ENCODE measurements at places on chromosomes 3 and 15.

DNA sequence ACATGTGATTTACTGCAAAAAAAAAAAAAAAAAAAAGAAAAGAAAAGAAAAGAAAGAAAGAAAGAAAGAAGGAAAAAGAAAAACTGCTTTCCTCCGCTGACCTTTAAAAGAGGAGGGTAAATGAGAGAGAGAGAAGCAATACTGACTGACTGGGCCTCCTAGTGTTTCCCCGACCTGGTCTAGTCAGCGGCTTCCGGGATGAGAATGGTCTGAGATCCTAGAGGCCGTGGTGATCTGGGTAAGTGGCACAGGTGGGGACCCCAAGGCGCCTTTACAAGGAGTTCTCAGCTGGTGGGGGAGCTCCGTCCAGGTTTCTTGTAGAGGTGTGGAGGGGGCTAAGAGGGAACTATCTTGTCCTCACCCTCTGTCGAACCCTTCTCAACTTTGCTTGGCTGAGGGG is 223.1 kb downstream of the MEIS2 start:
- DNase-seq: no peak

DNA sequence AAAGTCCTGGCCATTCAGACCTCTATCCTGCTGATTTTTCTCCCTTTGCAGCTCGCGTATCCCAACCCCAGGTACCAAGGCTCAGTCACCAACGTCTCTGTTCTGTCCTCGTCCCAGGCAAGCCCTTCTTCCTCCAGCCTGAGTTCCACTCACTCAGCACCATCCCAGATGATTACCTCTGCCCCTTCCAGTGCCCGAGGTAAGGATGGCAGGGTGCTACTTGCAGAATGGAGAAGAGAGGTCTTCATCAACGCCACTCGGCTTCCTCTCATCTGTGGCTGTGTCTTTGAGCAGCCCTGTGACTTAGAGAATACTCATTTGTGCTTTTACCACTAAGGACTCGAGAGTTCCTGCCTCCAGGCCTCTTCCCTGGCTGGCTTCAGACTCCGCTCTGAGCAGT is 22.6 kb upstream of the MANF start:
- no peak for DNase-seq

- DNase-seq: no peak
Observed at GRCh38 chr3:169348276-169348675, 315.2 kb downstream of the MECOM start.

GRCh38 chr3:123571264-123571972 is 13.4 kb downstream of the HACD2 start:
- no peak for DNase-seq

- DNase-seq: no peak
Observed at GRCh38 chr15:90851940-90852339, 16.4 kb upstream of the FURIN start.

- peak; percentile 60 for DNase-seq
Observed at GRCh38 chr3:172635588-172635987, 75.3 kb downstream of the NCEH1 start.

GRCh38 chr15:75927601-75928000 is 23.9 kb downstream of the FBXO22 start:
- no peak for DNase-seq

- no peak for DNase-seq
Observed at GRCh38 chr3:187497052-187497451, 128.9 kb downstream of the RTP4 start.

- DNase-seq: no peak
Observed at GRCh38 chr3:134296616-134297015, 46.0 kb upstream of the RYK start.

DNA sequence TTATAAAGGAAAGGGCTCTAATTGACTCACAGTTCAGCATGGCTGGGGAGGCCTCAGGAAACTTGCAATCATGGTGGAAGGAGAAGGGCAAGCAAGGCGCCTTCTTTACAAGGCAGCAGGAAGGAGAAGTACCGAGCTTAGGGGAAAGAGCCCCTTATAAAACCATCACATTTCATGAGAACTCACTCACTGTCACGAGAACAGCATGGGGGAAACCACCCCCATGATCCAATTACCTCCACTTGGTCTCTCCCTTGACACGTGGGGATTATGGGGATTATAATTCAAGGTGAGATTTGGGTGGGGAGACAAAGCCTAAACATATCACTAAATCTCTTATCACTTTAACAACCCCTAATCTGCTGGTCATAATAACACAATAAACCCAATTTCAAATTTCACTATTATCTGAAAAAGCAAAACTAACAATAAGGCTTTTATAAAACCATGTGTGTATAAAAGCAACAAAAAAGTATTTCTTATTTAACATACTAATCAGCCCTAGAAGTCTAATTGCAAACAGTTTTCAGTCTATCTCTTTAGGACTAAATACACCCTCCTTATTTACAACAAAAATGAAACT is 43.2 kb downstream of the SCAPER start:
- DNase-seq: no peak

DNA sequence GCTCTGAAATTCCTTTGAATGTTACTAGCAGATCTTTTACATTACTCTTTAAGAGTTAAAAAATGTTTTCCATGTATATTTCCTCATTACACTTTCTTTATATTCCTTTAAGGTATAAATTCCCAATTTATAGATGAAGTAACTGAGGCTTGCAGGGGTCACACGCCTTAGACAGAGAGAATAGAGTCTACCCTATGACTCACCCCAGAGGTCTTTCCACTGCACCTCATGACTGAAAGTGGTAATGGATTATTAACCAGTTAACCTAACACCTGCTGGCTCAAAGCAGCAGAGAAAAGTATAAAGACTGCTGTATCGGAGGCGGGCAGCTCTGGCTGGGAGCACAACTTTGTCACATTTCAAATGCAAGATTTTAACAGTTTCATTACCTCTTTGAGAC is 37.7 kb downstream of the LDHAL6B start:
- DNase-seq: no peak

DNA sequence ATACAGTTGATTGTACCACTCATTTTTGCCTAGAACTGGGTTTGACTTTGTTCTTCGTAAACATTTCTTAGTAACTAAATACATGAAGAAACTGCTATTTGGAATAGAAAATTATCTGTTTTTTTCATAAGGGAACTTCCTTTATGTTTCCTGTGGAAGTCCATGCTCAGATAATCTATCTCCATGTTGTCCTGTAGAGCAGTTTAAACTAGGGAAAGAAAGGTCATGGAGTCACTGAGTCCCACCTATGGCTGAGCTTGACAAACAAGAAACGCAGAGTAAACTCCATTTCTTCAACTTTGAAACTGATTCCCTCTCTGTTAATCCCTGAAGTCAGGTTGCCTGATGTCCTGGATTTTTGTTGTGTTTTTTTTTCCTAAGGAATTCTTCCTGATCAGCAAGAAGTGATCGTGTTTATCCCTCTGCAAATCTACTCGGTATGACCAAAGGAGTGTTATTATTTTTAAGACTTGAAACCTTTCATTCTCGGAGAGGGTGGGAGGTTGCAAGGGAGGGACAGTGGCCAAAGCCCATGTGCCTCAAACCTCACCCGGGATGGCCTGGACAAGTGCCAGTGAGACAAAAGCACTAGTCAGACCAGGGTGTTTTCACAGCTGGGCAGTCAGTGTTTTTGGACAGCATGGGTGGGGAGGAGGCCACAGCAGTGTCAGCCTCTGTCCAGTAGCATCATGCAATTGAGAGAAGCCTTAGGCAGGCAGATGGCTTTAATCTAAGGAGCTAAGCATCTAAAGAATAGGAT is 129.8 kb upstream of the PHLDB2 start:
- DNase-seq: peak; percentile 87

DNA sequence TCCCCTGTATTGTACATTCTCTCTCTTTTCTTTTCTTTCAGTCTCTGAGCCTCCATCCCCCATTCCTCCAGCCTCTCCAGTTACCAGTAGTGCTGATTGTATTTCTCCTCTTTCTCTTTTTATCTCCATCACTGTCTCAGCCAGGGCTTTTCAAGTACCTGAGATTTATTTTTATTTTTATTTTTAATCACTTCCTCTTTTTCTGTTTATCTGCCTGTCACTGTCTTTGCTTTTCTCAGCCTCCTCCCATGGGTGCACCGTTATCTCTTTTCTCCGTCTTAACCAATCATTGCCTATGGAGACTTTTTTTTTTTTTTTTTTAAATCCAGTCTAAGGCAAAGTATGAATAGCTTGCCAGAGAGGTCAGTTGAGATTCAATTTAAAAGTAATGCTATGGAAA is 359.3 kb downstream of the GAP43 start:
- no peak for DNase-seq

DNA sequence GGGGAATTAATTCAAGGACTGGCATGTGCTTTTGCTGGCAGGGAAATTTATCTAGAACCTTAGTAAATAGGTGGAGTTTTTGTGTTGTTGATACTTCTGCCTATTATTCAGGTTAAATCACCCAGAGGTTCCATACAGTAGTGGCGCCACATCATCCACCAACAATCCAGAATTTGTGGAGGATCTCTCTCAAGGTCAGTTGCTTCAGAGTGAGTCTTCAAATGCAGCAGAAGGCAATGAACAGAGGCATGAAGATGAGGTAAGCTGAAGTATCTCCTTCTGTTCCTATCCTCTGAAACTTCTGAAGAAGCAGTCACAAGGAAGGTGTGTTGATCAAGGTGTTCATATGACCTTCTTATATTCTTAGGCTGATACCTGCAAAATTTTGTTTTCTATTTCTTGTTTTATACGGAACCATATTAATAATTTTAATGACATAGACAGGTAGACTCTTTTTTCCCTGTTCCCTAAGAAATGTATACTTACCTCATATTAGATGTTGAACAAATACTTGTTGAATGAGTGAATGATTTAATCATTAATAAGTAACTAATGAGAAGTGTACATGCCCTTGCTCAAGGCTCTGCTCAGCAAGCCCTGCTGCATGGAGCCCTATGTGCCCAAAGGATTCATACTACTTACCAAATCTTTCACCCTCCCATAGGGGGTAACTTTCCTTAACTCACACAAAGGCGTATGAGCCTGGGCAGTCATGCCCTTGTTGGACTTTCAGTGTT is 43.6 kb downstream of the HMG20A start:
- peak; percentile 54 for DNase-seq

DNA sequence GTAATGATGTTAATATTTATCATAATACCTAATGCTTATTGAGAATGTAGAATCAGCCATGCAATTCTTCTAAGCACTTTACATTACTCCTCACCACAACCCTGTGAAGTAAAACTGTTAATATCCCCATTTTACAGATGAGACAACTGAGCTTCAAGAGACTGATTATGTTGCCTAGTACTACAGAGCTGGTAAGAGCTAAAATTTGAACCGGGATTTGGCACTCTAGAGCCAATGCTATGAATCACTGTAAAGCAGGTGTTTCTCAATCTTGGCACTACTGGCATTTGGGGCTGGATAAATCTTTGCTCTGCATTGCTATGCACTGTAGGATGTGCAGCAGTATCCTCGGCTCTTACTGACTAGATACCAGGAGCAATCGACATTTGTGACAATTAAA is 367.7 kb downstream of the MAGI1 start:
- DNase-seq: no peak

DNA sequence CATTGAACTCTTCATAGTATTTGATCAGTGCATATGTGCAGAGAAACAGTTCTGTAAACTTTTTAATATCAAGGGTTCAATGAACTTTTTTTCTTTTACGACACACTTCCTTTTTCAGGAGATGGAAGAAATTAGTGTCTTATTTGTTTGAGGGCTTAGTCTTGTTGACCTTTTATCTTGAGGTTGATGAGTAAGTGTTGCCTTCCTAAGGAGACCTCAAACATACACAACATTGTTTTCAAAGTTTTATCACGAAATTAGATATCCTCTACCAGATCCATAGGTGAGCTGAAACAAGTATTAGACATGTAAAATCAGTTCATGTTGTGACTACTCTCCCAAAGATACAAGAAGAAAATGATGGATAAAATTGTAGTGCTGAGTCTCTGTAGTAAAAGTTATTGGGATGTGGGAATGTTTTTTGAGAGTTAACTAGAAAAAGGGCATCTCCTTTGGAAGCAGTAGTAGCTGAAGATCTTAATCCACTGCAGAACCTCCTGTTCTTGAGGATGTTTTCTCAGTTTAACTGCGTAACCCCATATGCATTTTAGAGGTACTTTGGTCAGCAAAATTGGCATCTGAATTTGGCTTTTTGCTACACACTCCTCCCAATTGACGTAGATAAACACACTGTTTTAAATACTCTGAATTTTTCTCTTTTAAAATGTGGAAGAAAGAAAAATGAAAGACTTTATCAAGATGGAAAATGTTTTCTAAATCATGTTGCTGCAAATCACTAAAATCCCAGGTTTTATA is 116.8 kb downstream of the GALK2 start:
- DNase-seq: peak; percentile 22

- no peak for DNase-seq
Observed at GRCh38 chr3:169992781-169993180, 26.2 kb downstream of the SEC62 start.

DNA sequence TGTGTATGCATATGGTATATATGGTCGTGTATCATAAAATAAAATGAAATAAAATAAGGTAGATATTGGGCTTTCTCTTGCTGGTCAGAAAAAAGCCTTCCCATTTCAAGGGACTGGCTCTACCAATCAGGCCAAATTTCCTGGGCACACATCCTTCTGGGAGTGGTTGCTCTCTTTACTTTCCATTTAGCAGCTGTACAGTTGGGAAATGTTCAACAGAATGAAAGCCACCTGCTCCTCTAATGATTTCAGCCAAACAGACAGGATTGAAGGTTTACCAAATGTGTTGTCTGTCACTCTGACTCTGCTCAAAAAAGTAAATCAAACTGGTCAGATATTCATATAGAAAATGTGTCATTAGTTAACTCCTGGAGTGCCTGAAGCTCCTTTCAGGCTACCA is 380.4 kb downstream of the ROBO2 start:
- DNase-seq: no peak

- no peak for DNase-seq
Observed at GRCh38 chr3:38758557-38758956, 57.5 kb downstream of the SCN10A start.

DNA sequence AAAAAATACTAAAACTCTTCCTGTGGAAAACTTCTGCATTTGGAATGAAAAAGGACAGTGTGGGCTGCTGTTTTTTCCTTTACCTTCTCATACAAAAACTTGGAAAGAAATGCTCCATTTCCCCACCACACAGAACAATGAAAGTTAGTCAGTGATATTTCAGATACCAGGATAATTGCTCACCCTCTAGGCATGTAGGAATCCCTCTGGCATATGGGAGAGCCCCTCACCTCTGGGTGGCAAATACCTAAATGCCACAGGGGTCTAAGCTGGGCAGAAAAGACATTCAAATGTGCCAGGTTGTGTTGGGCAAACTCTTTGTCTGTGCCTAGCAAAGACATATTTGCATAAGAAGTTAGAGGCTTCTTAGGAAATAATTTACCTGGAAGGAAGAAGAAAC is 560.3 kb upstream of the NR2F2 start:
- peak; percentile 32 for DNase-seq

DNA sequence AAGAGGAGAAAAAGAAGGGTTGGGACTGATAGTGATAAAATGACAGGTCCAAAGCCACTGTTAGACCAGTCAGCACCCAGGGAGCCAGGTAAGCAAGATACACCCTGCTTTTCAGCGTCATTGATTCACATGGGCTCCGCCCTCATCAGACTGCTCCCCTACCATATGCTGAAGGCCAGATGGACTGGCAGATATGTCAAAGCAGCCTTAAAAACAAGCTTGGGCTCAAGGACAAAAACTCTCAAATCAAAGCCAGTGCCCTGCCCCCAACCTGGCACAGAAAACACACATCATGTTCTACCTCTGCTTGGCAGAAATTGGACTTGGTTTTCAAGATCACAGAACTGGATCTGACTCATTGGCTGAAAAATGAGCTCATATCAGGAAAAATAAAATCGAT is 33.4 kb downstream of the SH3BP5 start:
- DNase-seq: no peak
